ENCODE measurements at places on chromosomes 13 and 19. TPM values are rescaled to one million over a fixed set of nuclear protein-coding genes. Genes with fewer than 3 reads are reported as not detected.

The B3GNT3 gene
- not detected for total RNA-seq

The NDUFS7 gene
- total RNA-seq: 46.0 TPM

DNA sequence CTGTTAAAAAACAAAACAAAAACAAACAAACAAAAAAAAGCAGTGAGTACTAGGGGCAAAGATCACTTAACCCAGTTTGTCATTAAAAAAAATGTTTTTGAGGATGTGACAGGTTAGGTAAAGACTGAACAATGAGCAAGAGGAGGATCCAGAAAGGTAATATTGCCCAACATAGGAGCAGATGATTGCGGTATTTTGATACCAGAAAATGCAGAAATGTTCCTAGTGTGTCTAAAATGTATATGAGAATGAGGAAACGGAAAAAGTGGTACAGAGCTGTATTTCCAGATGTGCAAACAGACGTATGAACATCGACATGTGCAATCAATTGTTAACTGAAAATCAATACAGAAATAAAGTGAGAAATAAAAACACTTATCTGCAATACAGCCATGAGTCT, 4.9 kb upstream of the LILRA4 start:
- no peak for DNase-seq

DNA sequence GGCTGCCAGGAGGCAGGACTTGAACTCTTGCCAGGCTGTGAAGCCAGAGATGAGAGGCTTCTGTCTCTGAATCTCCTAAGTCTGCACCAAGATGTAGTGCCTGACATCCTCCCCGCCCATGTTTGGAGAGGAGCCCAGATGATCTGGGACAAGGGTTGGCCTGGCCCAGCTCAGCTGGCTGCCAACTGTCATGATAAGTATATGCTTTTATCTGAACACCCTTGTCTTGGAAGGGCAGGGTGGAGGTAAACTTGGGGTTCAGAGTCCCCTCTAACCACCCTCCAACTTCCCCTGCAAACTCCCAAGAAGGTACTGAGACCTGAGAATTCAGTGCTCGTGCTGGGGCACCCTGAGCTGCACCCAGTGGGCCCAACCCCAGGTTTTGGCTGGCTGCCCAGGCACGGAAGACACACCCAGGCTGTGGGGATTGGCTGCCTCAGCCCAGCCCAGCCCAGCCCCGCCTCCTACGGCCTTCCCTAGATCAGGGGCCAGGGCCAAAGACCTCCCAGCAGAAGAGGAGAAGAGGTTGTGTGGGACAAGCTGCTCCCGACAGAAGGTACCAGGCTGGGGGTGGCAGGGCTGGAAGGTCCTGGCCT, at the start of gene CYP4F12:
TSS of gene CYP4F12 (plus strand) at position 508 of the 596 bp plus-strand sequence. CDS start 443 bp downstream, outside the sequence.
- DNase-seq: peak; percentile 39

DNA sequence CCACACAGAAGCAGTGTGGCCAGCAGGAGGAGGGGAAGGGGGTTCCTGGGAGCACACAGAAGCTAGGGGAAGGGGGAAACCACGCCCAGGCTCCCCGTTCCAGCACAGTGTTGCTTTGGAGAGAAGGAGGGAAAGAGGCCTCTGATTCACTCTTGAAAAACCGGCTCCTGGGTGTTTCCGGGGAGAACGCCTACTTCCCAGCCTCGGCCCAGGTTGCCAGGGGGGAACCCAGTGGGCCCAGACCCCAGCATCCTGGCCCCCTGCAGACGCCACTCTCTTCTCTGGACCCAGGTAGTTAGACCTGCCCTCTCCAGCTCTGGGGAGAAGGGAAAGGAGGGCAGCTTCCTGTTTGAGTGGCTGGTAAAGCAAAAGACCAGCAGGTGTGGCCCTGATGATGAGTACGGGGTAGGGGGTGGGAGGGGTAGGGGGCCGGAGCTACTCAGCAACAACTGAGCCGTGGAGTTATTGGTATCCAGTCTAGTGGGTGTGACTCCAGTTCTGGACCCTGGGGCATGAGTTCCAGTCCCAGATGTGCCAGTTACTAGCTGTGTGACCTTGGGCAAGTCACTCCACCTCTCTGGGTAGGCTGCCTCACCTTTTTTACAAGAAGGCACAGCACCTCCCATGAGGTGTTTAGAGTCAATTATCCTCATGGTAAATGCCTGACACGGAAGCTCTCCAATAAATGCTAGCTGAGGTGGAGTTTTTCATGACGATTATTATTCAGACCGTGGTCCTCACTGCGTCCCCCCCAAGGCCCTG, 836 bp downstream of the GIPC1 start:
- peak; percentile 97 for DNase-seq

DNA sequence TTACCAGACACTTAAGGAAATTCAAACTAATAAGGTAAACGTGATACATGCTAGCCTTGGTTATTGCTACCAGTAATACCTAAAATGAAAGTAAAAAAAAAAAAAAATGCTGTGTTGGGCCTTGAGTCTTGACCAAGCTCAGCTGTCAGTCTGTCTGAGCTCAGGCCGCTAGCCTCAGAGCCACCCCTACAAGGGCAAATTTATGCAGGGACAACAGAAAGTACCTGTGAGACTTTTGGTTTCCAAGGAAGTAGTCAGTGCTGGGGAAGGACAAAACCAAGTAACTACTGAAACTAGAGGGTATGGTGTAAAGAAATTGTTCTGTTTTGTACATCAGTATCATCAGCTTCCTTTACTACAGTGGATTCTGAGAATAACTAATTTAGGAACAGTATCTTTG, 134.3 kb upstream of the SLITRK5 start:
- no peak for DNase-seq

DNA sequence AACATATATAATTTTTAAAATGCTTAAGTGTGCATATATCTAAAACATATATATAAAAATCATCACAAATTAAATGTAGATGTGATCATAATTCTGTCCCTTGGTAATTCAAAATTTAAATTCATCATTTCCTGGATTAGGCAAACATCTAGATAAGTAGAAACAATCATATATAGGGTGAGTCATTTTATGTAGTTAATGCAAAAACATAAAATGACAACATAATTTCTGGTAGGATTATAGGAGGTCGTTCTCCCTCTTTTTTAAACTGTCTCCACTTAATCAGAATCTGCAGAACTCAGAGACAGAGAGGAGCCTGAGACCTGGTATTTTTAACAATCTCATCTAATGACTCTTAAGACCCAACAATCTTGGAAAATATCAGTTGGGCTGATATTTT, 333.4 kb downstream of the KCTD12 start:
- DNase-seq: no peak

DNA sequence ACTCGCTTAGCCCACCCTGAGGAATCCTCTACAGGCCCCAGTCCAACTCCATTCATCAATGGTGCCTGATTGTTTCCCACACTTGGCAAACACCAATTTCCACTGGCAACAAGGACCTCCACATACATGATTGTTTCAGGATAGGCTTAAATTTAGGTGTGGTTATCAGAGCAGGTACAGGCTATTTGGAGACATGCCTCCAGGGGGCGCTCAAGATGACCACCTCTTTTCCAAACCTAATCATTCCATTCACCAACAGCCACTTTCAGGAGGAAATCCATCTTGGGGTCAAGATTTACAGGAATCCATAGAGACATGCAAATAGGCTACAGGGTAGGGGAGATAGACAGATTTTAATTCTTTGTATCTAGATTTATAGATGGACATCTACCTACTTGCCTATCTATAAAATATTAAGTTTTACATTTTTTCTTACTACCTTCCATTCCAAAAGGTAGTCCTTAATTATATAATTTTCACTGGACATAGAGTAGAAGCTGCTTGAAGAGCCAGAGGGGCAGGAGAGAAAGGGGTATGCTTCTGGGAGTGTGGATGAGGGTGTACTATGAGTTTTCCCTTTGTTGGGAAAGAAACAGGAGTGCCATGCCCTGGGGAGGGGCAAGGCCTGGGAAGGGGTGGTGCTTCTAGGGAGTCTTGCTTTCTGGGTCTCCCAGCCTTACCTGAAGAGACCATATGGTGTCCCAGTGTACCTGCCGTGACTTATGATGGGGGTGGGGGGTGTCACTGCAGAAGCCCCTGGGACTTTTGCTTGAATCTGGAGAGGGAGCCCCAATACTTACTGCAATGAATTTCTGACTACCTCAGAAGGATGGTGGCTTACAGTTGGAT, 14.1 kb upstream of the PCDH8 start:
- no peak for DNase-seq

DNA sequence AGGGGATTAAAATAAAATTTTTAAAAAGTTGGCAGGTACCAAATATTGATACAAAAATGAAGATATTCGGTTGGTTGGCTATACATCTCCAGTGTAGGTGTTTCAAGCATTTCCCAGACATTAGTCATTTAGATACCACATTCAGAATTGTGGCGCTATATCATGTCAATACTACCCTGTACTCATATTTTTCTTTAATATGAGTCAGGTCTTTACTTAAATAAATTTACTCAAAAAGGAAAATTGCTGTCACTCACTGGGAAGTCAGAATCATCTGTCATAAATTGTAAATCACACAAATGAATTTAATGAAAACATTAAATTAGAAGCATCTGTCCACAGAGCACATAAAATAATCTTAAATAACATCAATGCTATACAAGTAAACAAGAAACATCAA, 134.2 kb downstream of the TSHZ3 start:
- no peak for DNase-seq

GRCh38 chr13:95444006-95444730, 108.4 kb upstream of the CLDN10 start:
- peak; percentile 68 for DNase-seq

DNA sequence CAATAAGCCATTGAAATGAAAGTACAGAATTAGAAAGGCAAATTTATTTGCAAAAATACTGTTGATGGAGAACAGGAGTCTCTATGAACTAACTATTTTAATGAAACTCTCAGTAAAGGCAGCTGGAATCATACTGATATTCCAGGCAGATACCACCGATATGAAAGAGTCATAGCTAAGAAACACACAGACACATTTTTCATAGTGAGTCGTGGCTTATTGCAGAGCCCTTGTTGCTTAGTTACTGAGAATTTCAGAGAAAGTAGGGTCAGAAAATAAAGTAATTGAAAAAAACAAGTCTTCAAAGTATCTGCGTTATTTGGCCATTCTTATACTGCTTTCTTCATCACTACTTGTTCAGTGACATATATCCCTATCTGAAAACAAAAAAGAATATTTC, 1890.9 kb downstream of the PCDH9 start:
- no peak for DNase-seq

DNA sequence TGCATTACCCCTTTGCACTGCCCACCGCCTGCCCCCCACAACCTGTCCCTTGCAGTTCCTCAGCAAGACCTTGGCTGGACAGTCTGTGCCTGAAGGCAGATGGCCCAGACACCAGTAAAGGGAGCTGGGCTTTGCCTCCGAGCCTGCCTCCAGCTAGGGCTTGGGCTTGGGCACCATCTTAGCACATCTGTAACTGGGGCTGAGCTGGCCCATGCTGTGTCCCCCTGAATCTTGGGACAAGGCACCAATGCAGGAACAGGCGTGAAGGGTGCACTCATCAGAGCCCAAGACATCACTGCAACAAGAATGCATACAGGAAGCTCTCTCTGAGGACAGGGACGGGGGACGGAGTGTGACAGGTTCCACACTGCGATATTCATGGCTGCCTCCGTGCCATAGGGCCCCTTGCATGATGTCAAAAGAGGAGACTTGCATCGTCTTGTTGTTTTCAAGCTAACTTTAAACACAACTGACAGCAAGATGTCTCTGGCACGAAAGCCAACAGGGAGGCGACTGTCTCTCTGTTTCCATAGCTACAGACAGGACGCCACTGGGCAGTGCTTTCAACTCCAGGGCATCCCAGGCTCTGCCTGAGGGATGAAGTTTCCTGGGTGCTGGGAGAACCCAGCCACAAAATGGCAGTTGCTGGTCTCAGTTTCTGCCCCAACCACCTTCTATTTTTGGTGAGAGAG, 8.7 kb upstream of the CHST8 start:
- DNase-seq: no peak

- no peak for DNase-seq
Observed at GRCh38 chr19:28577233-28577632, 635.7 kb downstream of the UQCRFS1 start.
